Dermis microvascular lymphatic vessel endothelial cell (primary cell): ENCODE measurements at places on chromosomes 6 and 20.

DNA sequence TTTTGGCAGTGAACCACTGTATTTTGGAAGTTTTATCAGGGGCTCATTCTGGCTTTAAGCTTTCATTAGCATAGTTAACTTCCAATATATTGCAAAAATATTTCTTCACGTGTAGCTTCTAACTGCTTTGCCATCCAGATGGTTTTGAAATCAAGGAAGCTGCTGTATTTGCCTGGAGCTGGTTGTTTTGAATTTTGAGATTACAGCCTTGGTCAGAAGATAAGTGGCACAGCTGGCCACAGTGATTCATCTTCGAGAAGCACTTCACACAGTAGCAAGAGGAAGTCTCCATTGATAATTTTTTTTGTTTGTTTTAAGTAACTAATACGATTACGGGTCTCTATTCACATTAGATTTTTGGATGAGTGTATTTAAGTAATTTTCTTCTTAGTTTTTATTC lies 3.8 kb downstream of the APCDD1L start:
- DNase-seq: no peak

DNA sequence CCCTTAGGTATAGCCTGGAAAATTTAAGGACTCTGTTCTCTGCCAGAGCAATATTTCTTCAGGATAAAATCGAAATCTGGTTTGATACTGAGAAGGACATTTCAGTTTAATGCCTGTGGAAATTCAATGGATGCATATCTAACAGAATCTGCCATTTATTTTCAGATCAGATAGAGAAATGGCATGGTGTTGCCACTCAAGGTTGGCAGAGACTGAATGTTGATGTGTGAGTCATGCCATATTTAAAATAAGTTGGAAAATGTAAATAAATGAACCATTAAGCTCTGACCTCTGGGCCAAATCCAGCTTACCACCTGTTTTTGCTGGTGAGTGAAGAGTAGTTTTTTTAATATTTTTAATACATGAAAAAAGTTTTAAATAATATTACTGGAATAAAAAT lies 594.6 kb downstream of the DOK5 start:
- DNase-seq: no peak

- DNase-seq: no peak
Measured at GRCh38 chr20:4153251-4153650, 137.9 kb upstream of the RNF24 start.

DNA sequence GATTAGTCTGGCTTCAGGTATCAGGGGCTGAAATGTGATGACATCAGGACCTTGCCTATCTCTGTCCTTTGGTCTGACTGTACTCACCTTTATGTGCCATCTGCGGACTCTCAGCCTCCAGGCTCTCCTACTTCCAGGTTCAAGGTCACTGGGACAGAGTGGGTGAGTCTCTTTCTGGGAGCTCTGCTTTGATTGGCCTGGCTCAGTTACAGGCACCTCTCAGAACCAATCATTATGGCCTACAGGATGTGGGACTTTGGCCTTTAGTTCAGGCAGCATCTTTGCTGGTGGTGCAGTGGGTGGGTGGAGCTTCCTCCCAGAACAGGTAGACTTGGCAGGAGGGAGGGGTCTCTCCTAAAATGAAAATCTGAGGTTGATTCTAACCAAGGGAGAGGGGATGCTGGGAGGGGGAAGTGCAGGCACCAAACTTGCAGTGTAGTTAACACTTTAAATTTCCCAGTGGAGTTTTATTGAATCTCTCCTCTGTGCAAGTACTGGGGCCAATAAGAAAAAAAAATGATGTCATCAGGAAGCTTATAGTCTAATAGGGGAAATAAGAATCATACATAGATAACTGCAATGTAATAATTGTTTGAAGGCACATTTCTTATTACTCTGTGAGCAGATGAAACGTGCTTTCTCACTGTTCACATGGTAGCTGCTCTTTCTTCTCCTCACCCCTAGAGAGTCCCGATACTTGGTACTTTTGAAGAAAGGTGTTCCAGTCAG lies 53.4 kb downstream of the SLC24A3 start:
- DNase-seq: no peak

- no peak for DNase-seq
Measured at GRCh38 chr20:3629893-3630292, 33.3 kb downstream of the GFRA4 start.

DNA sequence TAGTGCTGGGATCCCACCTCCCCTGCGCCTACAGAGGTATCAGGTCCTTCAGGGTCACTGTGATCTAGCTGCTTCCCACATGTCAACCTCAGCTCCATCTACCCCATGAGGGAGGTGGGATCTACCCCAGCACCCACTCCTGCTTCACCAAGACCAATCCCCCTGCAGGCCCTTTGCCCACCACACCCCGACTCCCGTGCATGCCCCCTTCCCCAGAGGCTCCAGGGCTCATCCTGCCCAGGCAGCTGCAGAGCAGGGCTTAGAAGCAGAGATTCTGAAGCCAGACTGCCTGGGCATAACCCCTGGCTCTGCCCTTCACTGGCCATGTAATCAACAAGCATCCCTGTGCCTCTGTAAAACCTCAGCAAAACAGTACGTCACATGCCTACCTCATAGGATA lies 17.5 kb downstream of the COL11A2 start:
- no peak for DNase-seq

DNA sequence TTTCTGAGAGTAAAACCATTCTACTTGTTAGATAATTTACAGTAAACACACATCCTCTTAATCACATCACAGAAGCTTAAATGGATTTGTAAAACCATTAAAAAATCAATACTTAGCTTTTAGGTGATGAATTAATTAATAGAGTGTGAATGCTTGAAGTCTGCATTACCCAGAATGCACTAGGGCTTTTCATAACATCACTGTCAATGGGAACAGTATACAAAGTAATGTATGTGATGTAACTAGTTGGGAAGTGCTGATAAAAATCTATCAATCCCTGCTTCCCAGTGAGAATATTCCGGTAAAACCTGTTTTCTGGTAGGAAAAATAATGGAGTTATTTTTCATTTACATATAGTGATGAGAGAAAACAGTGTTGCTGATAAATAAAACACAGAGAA lies 23.1 kb upstream of the HDGFL1 start:
- DNase-seq: no peak

DNA sequence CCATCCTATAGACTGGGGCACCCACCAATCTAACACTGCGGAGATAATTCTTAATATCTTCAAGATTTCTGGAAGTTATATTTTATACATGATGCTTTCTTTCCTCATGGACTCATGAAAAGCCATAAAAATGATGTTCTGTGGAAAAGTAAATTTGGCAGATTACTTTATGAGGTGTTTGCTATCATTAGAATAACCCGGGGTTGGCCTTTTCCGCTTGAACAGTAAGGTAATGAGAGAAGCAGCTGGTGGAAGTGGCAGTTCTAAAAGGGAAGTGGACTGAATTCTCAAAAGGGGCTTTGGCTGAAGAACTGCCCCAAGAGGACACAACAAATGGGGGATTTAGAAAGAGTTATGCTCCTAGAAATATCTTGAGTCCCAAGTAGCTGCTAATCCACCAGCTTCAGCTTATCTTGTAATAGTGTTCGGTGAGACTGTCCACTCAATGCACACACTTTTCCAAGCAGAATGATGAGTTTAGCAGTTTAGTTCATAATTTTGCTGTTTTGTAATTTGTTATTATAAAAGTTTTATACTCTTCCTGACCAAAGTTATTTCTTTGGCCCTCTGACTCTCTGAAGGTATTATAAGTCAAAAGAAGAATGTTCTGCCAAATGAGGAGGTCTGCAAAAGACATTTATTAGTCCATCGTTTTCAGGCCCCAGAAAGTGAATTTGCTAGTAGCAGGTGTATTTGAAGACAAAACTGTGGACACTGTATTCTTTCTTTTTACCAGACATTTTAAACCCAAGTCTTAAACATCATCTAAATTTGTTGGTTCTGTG lies 2.9 kb downstream of the ISM1 start:
- no peak for DNase-seq

- no peak for DNase-seq
Measured at GRCh38 chr6:103081876-103082630, 1688.5 kb downstream of the GRIK2 start.

- peak; percentile 2 for DNase-seq
Measured at GRCh38 chr6:46491628-46492547, 639 bp upstream of the RCAN2 start.

GRCh38 chr20:8981482-8981881 lies 87.4 kb upstream of the PLCB4 start:
- DNase-seq: no peak

DNA sequence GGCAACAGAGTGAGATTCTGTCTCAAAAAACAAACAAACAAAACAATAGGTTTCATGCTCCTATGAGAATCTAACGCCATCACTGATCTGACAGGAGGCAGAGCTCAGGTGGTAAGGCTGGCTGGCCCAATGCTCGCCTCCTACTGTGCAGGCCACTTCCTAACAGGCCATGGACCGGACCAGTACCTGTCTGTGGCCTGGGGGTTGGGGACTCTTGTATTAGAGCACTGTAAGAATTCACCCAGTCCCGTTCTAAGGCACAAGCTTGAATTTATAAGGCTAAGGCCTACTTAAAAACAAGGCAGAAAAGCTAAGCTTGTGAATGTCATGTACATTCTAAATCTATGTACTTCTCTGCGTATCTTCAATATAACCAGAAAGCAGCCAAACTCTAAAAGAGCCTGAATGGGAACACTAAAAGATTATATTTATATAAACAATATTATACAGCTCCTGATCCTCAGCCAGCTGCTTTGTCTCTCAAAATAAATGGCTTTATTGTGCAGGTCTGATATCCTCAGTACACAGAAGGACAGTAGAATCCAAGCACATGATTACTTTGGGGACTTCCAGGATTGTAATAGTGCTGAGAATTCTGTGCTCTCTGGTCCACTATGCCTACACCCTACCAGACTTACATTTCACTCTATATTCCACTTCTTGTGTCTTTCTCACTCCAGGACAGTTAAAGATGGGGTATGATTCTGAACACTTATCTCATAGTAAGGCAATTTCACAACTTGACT lies 64.5 kb upstream of the DST start:
- DNase-seq: no peak

DNA sequence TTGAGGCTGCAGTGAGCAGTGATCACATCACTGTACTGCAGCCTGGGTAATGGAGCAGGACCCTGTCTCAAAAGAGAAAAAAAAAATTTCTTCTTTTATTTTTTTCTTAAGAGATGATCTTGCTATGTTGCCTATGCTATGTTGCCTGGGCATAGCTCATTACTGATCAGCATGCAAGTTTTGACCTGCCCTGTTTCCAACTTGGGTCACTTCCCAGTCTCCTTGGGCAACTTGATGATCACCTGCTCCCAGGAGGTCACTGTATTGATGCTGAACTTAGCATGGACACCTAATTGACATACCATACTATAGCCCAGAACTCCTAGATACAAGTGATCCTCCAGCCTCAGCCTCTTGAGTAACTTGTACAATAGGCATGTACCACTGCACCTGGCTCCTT lies 30.7 kb upstream of the NANP start:
- no peak for DNase-seq
